ENCODE measurements at places on chromosomes 11 and 22.

GRCh38 chr22:20441631-20442484, 4.2 kb upstream of the SCARF2 start:
- DNase-seq, result no peak

DNA sequence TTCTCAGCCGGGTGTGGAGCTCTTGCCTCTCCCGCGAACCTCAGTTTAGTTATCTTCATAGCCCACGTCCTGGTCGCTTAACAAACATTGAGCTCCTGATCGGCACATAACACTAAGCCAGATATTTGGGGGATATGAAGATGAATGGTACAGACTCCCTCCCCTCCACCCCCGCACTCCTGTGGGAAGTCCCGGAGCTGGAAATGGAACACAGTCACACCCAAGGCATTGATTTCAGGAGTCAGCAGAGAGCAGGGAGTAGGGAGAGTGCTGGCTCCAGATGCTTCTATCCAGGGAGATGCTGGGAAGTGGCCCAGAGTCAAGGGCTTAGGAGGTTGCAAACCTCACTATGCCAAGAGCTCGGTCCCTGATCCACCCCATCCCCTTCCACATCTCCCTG, 26.1 kb upstream of the CABP7 start:
- no peak for DNase-seq

DNA sequence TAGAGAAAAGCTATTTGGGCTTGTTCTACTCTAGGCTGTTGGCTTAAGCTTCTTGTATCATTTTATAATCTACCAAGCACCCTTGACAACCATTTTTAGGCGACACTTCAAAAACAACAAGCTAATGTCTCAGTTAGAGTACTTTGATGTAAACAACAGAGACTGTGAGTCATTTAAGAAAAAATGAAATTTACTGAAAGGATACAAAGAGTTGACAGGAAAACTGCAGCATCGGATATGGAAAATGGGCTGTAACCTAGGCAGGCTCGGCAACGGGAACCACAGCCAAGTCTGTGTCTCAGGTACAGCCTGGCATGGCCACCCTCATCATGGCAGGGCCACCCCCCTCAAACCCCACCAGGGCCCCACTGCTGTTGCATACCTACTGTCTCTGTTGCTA, 4.4 kb upstream of the RNF169 start:
- no peak for DNase-seq

DNA sequence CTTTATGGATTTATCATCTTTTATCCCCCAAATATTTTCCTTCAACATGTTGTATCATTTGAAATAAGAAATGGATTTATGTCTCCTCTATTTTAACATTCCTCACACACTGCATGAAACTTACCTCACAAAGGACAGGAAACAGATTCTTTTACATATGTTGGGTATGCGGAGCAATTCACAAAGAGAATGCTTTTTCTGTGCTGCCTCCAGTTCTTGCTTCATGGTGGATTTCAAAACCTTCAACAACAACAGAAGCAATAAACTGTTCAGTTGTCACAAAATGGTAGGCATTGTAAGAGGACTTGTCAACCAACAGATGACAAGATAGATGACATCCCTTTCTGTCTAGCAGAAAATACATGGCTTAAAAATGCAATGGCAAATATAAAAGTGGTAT, 36.5 kb upstream of the SLC22A24 start:
- DNase-seq, result no peak

- DNase-seq, result no peak
These were observed 2.0 kb upstream of the CEND1 start for GRCh38 chr11:791658-792534.

GRCh38 chr11:108319541-108320145, 96.8 kb downstream of the ATM start:
- DNase-seq, result no peak

- DNase-seq, result no peak
These were observed 49.1 kb downstream of the ARHGAP8 start for GRCh38 chr22:44801476-44801875.

DNA sequence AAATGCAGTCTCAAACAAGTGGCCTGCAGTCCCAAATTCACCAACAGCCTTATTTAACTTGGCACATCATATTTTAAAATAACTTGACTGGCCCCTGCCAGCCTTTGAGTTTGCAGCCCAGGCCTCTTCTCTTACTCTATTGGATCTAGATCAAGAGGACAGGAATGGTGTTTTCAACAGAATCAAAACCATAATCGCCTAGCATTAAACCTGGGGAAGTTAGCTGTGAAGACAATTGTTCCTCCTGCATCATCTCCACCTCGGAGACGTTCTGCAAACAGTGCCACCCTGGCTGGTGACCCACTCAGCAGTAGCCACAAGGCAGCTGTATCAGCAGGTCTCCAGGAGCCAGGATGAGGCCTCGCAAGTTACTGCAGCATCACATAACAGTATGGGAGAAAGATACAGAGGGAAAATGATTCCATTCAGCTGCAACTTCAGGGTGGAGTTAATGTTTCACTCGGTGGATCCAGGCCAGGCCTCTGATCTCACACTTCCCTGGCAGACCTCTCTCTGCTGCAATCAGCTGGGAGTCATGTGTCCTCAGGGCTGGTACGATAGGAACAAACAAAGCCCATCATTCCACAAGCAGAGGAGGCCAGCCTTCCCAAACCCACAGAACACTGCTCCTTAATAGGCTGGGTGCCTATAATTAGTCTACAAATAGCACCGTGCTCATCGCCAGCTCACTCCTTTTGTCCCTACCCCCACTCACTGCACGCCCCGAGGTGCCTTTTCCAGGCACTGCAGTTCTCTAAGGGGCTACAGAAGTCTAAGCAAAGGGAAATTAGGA, 18.6 kb upstream of the SCN2B start:
- DNase-seq, result no peak

DNA sequence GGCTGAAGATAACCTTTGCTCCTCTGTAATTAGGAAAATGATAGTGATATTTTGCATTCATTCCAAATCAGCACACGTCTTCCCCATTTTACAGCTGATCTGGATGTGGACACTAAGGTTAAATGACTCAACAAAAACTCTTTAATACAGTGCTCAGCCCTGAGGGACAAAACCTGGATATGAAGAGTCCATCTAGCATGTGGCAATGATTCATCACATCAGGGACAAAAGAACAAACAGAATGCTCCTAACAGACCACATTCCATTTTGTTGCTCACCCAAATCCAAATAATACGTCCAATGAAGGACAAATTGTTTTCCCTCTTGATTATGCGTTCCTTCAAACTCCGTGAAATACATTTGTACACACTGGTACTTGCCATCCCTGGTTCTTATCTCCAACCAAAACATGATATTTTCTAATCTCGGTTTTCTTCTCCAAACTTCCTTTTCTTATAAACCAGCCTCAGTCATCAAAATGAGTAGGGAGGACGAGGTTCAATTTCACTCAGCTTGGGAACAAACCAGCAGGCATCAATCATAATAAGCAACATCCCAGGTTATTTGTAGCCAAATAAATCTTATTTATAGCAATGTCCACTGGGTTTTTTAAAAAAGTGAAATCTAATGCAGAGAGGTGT, 53.7 kb upstream of the MTMR2 start:
- DNase-seq, result no peak

GRCh38 chr22:47032956-47033647, 270.7 kb downstream of the TBC1D22A start:
- no peak for DNase-seq

GRCh38 chr11:111300569-111300968, 2.2 kb downstream of the POU2AF3 start:
- no peak for DNase-seq

DNA sequence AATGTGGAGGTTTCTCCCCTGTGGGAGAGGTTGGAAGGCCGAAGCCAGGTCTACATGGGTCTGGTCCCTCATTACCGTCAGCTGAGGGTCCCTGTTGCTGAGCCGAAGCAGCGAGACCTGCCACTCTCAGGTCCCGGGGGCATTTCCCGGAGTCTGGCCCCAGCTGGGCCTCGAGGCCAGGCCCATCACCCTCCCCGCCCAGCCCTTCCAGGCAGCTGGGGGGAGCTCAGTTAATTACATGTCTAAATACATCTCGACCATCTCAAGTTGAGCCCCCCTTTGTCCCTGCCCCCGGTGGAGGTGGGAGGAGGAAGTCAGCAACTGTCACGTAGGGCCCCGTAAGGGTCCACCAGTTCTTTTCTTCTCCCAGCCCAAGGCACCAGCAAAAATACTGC, 3.6 kb downstream of the CDKN1C start:
- no peak for DNase-seq

DNA sequence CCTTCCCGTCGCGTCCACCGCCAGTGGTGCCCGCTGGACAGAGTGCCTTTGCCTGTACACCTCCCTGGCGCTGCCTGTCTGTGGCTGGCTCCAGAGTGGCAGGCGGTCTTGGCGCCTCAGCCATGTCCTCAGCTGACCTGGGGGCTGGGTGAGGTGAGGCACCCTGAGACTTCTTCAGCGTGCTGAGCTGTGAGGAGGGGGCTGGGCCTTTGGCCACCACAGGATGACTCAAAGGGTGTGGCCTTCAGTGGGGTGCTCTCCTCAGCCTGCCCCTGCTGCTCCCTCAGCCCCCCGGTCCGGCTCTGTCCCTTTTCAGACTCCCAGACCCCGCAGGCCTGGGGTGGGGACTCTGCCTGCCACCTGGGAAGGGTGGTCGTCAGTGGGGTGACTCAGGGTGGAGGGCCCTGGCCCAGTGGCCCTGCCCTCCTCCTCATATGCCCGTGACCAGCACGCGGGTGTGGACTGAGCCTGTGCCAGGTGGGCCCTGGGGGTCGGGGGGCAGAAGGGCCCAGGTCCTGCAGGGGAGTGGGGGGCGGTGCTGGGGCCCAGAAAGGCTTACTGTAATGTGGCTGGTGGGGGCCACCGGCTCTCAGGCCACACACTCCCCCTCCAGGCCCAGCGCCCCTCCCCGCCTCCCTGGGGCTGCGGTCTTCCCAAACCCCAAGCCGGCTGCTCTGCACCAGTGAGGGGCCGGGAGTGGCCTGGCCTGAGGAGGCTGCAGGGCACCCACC, 15.9 kb downstream of the CRELD2 start:
- DNase-seq, result peak; percentile 29

- DNase-seq, result peak; percentile 26
These were observed 25.2 kb downstream of the FLRT1 start for GRCh38 chr11:64060861-64061444.

DNA sequence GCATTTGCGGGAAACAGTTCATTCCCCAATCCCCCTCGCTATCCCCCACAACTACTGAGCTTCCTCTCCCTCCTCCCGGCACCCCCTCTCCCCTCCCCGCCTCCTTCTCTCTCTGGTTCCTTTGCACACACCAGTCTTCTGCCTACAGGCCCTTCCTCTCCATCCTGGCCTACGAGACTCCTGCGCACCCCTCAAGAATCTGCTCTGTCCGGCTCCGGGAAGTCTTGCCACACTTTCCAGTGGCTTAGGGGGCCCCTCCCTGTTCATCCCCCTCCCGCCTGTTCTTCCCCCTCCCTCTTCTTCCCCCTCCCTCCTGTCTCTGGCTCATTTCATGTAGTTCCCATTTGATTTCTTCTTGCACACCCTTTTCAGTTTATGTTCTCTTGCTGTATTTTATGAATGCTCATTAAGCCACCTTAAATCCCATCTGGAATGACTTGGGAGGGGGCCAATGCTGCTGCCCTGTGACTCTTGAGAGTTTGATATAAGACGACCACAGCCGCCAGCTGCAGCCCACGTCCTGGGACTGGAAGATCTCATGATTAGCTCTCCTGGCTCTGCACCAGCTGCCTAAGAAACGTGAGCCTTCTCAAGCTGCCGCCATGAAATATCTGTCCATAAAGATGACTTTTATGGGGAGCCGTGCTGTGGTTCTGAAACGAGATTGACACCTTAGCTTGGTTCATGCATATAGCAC, 50.9 kb downstream of the RPS6KA4 start:
- DNase-seq, result no peak

GRCh38 chr11:80214413-80214812, 773.6 kb upstream of the TENM4 start:
- DNase-seq, result no peak

- no peak for DNase-seq
These were observed 368 bp upstream of the CHORDC1 start for GRCh38 chr11:90223248-90223585.

DNA sequence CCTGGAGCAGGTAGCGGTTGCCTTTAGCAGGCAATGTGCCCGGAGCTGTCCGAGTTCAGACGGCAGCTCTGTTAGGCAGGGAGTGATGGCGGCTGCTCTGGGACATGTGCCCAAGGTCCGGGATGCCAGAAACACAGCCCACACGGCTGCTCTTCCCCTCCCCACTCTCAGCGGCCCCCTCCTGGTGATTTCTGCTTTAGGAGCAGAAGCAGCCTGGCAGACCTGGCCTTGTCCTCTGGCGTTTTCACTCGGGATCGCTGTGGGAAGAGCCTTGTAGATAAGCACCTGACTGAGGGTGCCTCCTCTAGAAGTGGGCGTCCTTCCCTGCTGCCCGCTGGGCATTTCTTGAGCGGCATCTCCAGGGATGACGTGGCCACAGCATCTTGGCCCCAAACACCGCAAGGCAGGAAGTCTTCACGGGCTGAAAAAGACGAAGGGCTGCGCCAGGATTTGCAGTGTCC, 392.2 kb downstream of the TBC1D22A start:
- DNase-seq, result no peak

GRCh38 chr11:58999291-58999680, 60.0 kb downstream of the GLYATL1 start:
- no peak for DNase-seq

GRCh38 chr22:41524251-41524661, 20.0 kb downstream of the POLR3H start:
- DNase-seq, result peak; percentile 23

- DNase-seq, result no peak
These were observed 1.2 kb upstream of the TIMP3 start for GRCh38 chr22:32800158-32800882.

- no peak for DNase-seq
These were observed 81.3 kb upstream of the TP53I11 start for GRCh38 chr11:45031912-45032519.

DNA sequence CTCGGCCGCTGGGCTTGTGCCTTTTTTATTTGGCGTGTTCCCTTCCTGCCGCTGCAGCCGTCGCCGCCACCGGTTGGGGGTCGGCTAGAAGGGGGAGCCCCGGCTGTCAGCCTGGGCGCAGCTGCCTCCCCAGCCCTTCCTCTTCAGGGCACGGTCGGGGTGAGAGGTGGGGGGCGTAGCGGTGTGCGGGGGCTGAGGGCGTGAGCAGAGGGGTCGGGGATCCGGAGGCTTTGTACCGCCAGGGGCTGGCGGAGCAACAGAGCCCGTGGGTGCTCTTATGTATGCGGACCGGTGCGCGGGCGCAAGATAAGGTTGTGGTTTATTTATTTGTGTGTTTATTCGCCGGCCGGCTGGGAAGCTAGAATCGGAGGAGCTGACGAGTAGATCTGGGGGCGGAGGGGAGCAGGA, 477 bp downstream of the ZBTB16 start:
- peak; percentile 82 for DNase-seq

GRCh38 chr11:93743291-93743690, 1.8 kb downstream of the C11orf54 start:
- DNase-seq, result no peak

GRCh38 chr22:31876156-31876920, 68.0 kb upstream of the YWHAH start:
- DNase-seq, result peak; percentile 37

- DNase-seq, result no peak
These were observed 96.6 kb upstream of the SEZ6L start for GRCh38 chr22:26072621-26073020.

- DNase-seq, result no peak
These were observed 1.2 kb downstream of the OR6X1 start for GRCh38 chr11:123753110-123753509.

GRCh38 chr11:83827520-83827919, 541.4 kb upstream of the CCDC90B start:
- no peak for DNase-seq

GRCh38 chr11:94671553-94672366, 96.4 kb upstream of the AMOTL1 start:
- no peak for DNase-seq

Data from hematopoietic multipotent progenitor cell treated with erythropoietin and hydrocortisone succinate and interleukin-3 and kit ligand, for 8 days (in vitro differentiated cells).